ENCODE measurements at places on chromosomes 12 and 14. TPM values are rescaled to one million over a fixed set of nuclear protein-coding genes. Genes with fewer than 3 reads are reported as not detected.

Gene NKX2-8
- not detected for polyA plus RNA-seq

Gene KRT77
- polyA plus RNA-seq: 0.01 TPM

DNA sequence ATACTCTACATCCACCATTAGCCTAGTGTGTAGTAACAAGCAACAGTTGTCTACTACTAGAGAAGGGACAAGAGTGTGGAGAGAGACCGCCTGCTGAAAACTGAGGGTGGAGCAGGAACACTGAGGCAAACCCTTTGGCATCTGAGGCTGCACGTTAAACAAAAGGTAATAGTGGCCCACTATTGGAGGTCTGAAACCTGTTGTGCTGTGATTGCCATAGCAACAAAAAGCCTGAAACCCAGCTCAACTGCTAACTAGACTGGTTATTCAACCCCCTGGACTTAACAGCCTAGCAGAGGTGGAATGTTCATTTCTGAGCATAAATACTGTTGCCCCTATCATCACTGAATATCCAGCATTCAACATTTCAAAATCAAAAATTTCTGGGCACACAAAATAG is 43.0 kb downstream of the PPP4R4 start:
- no peak for DNase-seq

GRCh38 chr14:52875707-52876106 is 75.1 kb downstream of the FERMT2 start:
- no peak for DNase-seq

- DNase-seq: no peak
Observed at GRCh38 chr12:116303066-116303465, 25.6 kb upstream of the MED13L start.

GRCh38 chr12:38639625-38640024 is 265.8 kb downstream of the CPNE8 start:
- no peak for DNase-seq

GRCh38 chr12:92288561-92288960 is 142.9 kb upstream of the BTG1 start:
- DNase-seq: peak; percentile 69

DNA sequence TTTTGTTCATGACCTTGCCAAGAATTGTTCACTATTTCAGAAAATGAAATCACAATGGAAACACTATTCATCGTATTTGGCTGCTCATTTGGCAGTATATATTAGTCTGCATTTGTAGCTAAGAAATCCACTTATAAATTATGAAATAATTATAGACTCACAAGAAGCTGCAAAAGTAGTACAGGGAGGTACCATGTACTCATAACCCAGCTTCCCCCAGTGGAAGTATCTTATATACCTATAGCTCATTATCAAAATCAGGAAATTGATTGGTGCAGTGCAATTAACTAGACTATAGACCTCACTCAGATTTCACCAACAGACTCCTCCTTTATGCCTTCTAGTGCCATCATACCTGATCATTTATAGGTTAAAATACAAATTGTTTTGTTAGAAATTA is 178.8 kb upstream of the VASH1 start:
- DNase-seq: no peak

DNA sequence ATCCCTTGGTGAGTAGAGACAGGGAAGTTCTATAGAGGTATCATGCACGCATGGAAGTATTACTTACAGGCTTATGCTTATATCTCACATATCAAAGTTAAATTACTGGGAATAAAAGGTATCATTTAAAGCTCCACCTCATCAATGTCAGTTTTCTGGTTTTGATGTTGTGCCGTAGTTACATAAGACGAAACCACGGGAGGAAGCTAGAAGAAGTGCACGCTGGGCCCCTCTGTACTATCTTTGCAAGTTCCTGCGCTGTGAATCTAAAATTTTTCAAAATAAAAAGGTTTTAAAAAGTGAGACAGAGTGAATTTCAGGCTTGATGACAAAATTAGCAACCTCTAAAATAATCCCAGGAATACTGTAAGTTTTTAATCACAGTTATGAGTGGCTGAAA is 198.1 kb downstream of the ANO2 start:
- DNase-seq: no peak

DNA sequence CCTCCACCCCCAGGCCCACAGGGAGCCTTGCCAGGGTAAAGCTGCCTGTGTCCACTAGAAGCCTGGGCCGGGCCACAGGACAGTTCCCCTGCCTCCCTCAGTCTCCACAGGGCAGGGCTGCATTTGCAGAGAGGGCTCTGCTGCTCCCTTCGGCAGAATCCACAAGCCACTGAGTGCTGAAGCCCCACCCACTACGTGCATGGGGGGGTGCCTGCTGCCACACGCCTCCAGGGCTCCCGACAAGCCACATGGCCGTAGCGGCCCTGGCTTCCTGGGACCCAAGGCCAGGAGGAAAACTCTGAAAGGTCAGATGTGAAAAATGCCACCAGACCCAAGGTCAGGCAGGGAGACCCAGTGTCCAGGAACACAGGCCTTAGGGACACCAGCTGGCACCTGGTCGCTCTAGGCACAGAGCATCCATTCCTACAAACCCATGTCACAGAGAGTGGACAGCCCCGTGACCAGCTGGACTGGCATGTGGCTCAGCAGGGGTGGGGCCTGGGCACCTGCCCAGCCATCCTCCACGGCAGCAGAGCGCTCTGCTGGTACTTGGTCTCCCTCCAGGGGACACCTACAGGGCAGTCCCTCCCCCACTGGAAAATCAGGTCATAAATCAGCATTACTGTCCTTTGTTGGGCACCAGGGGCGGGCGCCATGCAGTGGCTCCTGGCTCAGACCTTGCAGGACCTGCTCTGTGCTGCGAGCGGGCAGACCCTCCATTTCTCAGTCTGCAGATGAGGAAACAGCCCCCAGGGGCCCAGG is 42.9 kb downstream of the CCDC85C start:
- peak; percentile 86 for DNase-seq

GRCh38 chr14:99346470-99347080 is 74.6 kb upstream of the BCL11B start:
- DNase-seq: no peak

DNA sequence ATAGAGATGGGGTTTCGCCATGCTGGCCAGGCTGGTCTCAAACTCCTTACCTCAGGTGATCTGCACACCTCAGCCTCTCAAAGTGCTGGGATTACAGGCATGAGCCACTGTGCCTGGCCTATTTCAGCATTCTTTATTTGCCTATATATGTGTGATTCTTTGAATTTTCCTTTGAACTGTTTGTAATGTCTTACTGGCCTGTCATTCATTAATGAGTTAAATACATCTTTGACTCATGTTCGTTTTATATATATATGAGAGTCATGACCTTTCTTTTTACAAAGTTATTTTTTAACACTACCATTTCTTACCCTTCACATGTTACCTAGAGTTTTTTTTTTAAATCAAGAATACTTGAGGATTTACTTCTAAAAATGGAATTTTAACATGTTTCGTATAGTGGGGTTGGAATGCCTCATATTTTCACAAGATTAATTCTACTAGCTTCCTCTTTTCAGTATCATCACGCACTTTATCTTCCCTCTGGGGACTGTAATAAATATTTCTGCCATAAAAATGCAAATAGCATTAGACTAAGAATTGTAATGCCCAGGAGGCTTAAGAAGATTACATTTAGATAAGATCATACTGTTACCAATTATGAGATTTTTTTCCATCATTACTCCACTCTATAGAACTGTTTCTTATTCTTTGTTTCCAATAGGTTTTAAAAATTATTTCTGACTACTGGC is 66.7 kb downstream of the NTN4 start:
- DNase-seq: no peak

Gene KLHDC1
- 1.2 TPM for polyA plus RNA-seq

Data from sigmoid colon (tissue), 7 donors.